Fibroblast of mammary gland (primary cell): ENCODE measurements at places on chromosomes 11 and 22.
A peak's percentile ranks its signal among the peaks of the same experiment; 100 is the strongest.

- peak; percentile 28 for DNase-seq
Observed at GRCh38 chr11:116742104-116742503, 30.7 kb downstream of the BUD13 start.

- DNase-seq: no peak
Observed at GRCh38 chr22:42314709-42315391, 44.4 kb upstream of the TCF20 start.

DNA sequence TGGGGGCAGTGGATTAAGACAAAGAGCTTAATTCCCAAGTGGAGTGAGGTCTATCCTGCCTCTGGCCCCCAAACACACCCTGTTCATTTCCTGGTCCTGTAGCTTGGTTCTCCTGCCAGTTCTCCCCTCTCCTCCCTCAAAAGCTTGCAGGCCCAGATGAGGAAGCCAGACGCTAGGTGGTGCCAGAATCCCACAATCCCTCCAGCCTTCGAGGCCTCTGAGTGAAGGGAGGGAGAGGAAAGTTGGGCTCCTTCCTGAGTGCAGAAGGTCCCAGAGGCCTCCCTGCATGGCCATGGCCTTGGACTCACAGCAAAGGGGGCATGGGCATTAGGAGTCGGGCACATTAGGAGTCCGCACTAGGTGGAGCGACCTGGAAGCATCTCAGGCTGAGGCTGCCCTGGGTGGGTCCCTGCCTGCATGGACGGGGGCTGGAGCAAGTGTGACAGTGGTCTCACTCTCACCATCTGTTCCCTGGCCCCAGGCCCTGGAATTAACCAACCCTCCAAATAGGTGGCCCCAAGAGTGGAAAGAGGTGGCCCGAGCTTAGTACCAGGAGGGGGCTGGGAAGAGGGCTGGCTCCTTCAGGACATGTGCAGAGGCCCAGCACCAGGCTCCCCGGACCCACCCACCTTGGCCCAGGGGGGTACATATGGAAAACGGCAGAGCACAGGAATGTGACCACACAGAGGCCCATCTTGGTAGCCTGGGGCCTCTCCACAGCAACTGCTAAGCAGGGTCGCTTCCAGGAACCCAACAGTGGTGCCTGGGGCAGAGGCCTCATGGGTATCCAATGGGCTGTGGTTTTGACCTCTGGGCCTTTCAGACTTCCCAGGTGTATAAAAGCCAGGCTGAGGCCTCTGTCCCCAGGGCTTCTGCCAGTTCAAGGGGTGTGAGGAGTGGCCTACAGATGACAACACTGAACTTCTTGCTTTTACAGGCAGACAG, 5.2 kb downstream of the FXYD2 start:
- peak; percentile 71 for DNase-seq

DNA sequence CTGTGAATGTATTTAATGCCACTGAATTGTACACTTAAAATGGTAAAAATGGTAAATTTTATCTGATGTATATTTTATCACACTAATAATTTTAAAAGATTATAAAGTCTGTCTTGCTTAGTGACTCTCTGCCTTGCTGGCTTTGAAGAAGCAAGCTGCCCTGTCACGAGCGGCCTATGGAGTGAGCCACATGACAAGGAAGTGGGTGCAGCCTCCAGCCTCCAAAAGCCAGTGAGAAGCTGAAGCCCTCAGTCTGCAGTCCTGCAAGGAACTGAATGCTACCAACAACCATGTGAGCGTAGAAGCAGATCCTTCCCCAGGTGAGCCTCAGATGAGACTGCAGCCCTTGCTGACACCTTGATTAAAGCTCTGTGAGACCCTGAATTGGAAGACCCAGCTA, 20.0 kb downstream of the C11orf24 start:
- no peak for DNase-seq
